Spleen (tissue), 13 donors: ENCODE measurements at places on chromosomes 16 and 17. TPM values are rescaled to one million over a fixed set of nuclear protein-coding genes. Genes with fewer than 3 reads are reported as not detected.

DNA sequence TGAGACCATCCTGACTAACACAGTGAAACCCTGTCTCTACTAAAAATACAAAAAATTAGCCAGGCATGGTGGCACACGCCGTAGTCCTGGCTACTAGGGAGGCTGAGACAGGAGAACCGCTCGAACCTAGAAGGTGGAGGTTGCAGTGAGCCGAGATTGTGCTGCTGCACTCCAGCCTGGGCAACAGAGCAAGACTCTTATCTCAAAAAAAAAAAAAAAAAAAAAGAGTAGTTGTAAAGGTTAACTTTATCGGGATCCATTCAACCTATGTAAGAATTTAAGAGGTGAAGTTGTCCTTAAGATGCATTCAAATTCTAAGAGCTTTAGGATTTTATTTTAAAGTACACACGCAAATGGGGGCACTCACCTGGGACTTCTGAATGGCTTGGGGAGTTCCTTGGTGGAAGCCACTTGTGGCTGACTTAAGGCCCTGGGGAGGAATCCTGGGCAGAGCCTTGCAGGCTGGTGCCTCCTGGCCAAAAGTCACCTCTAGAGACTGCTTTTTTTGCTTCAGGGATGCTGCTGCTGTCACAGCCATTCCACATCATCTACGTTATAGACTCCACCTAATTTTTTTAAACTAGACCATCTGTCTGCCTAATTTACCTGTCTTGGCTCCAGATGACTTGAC is 3.3 kb downstream of the CTCF start:
- DNase-seq: no peak

- DNase-seq: no peak
Measured at GRCh38 chr17:61822326-61823285, 40.7 kb downstream of the BRIP1 start.

GRCh38 chr17:34999456-34999855 is 19.1 kb downstream of the LIG3 start:
- no peak for DNase-seq

DNA sequence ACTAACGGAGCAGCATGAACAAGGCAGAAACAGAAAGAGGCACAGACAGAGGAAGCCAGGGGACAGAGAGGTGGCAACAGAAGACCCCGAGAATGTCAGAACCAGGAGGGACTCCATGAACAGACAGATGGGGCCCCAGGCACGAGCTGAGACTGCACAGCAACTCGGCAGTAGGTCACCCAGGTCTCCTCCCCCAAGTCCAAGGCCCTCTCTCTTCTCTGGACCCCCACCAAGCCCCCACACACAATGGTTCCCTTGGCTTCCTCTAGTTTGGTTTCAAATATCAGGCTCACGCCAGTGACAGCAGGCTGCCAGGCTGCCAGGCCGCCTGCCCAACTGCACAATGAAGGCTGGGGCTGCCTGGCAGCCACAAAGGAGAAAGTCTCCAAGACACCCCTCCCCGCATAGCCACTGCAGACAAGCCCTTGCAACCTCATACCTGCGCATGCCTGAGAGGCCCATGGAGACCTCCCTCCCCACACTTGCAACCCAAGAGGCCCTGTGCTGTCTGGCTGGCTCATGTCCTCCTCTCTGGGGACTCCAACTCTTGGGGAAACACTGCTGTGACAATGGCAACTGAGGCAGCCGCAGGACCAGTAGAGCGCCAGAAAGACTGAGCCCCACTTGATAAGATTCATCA is 54.8 kb downstream of the PIMREG start:
- DNase-seq: peak; percentile 47

DNA sequence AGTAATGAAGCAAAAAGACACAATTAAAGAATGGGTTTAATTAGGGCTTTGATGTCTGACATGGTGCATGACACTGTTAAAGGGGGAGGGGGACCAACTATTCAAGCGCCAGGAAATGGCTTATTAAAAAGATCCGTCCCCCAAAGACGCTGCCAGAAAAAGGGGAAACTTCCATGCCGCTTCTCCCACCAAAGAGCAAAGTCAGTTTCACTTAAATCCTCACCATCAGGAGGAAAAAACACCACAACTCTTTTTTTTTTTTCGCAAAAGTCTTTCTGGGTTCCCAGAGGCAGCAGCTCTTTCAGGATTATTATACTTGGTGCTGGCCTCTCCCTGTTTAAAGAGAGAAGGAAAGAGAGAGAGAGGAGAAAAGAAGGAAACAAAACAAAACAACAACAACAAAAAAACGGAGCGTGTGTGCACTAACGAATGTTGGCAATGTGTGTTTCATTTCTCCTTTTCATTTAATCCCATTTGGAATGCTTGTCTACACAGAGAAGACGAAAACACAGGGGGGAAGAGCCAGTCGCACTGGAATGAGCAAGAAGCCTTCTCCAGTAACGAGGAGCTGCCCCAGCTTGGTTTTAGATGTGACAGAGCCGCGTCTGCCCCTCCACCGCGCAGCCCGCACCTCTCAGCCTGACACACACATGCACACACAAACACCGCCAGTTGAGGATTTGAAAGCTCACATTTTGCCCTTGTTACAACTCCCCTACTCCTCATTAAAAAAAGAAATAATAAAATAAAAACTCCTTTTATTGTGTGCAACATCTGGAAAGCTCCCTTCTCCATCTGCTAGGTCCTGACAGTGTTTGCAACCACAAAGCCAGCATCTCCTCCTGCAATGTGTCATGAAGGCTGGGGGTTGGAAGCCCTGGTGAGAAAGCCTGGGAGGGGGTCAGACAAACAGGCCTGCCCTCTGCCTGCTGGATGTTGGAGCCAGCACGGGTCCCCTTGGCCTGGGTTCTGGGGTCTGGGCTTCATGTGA is 32.7 kb upstream of the AXIN2 start:
- no peak for DNase-seq

GRCh38 chr17:871751-872519 is 89.8 kb downstream of the MRM3 start:
- DNase-seq: no peak

DNA sequence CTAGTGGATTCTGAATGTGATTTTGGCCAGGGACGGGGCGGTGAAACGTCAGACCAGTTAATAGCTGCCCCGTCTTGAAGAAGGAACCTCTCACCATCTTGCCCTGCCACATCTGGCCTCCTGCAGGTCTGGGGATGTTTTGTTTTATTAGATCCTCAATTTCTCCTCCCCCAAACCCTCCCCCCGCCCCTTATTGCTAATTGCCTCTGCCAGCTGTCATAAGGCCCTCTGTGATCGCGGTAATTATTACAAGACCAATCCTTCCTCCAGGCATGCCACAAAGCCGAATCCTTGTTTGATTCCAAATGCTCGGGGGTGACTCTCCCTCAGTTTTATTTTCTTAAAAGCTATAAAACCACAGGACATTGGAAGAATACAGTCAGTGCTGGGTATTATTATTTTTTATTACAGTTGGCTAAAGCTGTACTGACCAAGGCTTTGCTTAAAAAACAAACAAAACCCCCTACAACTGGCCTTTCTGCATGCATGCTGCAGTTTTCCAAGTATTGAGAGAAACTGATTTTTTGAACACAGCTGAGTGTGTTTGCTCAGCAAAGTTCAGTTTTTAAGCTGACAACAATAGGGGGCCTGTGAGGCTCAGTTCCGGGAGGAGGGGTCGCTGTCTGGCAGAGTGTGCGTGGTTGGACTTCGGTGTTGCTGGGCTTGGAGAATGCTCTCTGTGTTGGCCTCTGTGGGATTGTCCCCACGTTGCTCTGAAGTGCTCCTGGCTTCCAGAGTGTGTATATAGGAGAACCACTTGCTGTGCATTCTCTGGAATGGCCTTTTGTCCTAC is 1.7 kb downstream of the KSR1 start:
- DNase-seq: no peak

- peak; percentile 11 for DNase-seq
Measured at GRCh38 chr16:4094127-4094773, 22.0 kb downstream of the ADCY9 start.

DNA sequence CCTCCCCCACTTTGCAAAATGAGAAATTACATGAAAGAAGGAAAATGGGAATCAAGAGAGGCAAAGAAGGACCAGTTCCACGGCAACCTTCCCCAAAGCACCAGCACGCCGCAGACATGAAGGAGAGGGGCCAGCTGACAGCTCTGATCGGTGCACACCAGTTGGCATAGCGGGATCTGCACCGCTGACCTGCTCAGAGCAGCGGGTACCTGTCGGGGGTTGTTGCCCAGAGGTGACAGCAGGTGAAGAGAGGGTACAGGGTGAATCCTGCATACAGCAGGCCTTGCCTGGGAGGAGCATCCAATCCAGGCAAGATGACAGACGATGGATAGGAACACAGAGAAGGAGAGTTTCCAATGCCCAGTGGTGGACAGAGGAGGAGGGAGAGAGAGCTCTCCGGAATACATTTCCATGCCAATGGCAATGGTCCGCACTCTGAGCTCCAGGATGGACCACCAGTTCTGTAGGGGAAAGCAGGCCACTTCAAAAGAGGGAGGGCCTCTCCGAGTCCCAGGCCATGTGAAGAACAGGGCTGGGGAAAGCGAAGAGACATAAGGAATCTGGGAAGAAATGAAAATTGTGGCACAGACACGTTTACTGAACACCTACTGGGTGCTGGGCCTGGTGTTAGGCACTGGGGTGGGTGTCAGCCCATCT is 24.0 kb downstream of the CEP295NL start:
- no peak for DNase-seq

DNA sequence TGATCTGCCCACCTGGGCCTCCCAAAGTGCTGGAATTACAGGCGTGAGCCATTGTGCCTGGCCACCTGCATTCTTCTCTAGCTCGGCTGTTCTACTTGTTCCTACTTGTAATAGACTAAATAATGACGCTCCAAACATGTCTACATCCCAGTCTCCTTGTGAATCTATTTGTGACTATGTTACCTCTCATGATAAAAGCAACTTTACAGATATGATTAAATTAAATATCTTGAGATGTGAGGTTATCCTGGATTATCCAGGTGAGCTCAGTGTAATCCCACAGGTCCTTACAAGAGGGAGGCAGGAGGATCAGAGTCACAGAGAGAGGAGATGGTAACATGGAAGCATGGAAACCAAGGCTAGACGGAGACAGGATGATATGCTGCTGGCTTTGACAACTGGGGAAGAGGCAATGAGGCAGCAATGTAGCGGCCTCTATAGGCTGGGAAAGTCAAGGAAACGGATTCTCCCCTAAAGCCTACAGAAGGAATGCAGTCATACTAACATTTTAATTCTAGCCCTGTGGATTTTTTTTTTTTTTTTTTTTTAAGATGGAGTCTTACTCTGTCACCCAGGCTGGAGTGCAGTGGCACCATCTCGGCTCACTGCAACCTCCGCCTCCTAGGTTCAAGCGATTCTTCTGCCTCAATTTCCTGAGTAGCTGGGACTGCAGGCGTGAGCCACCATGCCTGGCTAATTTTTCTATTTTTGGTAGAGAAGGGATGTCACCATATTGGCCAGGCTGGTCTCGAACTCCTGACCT is 5.0 kb upstream of the LASP1 start:
- no peak for DNase-seq

DNA sequence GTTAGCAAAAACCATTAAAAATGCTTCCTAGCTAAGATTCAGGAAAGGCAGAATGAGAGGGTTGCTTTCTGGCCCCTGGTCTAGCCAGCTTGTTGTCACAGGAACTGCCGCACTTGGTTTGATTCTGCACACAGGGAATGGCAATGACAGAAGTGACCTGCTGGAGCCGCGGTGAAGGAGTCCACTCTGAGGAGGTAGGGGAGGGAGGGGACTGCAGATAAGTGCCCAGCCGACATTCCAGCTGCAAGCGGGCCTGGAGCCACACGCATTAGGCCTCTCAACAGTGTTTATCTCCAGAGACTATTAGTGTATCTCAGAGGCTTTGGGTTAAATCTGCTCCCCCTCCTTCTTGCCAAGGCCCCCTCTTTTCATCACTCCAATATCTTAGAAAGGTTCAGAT is 38.6 kb downstream of the CDRT15 start:
- no peak for DNase-seq

DNA sequence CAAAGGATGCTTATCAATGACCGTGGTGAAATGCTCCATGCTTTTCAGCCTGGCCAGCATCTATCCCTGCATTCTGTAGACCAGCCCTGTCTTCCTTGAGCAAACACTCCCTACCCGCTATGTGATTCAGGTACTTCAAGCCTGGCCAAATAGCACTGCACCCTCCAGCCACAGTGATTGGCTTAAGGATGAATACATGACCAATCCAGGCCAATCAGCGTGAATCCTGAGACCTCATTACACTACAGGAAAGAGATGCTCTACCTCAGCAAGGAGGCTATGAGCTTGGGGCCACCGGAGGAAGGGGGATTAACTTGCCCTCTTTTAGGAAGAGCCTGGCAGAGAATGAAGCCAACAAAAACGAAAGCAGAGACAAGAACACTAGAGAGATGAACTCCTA is 162.5 kb downstream of the ZNF423 start:
- no peak for DNase-seq

DNA sequence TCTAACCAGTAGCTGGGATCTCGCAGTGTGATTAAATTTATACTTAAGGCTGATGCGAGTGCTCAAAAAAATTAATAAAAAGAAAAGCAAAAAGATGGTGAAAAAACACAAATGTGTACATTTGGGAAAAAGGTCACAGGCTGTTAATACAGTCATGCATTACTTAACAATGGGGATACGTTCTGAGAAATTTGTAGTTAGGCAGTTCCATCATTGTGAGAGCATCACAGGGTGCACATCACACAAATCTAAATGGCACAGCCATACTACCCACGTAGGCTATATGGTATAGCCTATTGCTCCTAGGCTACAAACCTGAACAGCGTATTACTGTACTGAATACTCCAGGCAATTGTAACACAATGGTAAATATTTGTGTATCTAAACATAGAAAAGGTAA is 142.4 kb upstream of the MYOCD start:
- no peak for DNase-seq

DNA sequence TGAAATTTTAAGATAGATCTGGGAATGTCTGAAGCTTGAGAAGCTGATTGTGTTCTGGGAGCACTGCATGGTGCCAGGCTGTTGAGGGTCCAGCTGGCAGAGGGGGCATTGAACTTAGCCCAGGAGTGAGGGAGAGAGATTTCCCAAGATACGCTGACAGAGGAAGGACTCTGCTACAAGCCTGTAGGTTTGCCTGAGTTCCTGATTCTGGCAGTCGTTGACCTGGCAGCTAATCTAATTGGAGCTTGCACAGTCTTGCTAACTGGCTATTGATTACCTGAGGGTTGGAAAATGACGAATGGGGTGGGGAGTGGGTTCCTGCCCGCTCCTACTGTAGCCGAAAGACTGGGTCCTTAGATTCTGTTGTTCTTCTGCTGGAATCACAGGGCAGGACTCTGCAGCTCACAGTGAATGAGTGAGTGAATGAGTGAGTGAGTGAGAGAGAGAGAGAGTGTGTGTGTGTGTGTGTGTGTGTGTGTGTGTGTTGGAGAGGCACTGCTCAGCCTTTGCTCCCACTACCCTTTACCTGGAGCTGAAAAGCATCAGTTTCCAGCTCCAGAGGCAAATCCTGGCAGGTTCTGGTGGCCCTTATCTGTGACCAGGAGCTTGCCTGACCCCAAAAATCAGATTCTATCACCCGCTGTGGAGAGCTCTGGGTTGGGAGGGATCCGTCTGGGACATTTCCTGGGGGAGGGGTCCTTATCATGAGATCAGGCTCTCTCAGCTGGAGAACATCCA is 16.7 kb downstream of the CTRL start:
- no peak for DNase-seq

GRCh38 chr17:50495918-50496317 is 12.3 kb upstream of the MYCBPAP start:
- no peak for DNase-seq

TEFM gene
- 18.1 TPM for total RNA-seq

SLC12A3 gene
- total RNA-seq: 1.6 TPM

SDR42E2 gene
- total RNA-seq: 0.24 TPM

MRPS23 gene
- 24.2 TPM for total RNA-seq

RAP1GAP2 gene
- total RNA-seq: 15.5 TPM

PLLP gene
- 9.6 TPM for total RNA-seq

ZNF423 gene
- 3.5 TPM for total RNA-seq
